ENCODE measurements at places on chromosomes 3 and 15.

- no peak for DNase-seq
Observed at GRCh38 chr3:103060242-103060641, 625.4 kb downstream of the ZPLD1 start.

GRCh38 chr3:196774191-196774820, 34.6 kb downstream of the PAK2 start:
- peak; percentile 20 for DNase-seq

DNA sequence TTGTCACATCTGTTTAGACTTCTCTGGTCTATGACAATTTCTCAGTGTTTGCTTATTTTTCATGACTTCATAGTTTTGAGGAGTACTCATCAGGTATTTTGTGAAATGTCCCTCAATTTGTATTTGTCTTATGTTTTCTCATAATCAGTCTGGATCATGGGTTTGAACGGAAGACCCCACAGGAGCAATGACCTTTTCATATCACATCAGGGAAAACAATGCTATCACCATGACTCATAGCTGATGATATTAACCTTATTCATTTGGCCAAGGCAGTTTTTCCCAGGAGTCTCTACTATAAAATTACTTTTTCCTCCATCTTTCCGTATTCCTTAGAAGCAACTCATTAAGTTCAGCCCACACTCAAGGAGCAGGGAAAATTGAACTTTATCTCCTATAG, 32.7 kb downstream of the AADACL2 start:
- DNase-seq = no peak

GRCh38 chr15:57376696-57377477, 582 bp downstream of the CGNL1 start:
- DNase-seq = no peak

- DNase-seq = no peak
Observed at GRCh38 chr15:35533130-35534110, 12.5 kb downstream of the DPH6 start.

GRCh38 chr15:45320581-45321205, 57.7 kb downstream of the GATM start:
- no peak for DNase-seq

DNA sequence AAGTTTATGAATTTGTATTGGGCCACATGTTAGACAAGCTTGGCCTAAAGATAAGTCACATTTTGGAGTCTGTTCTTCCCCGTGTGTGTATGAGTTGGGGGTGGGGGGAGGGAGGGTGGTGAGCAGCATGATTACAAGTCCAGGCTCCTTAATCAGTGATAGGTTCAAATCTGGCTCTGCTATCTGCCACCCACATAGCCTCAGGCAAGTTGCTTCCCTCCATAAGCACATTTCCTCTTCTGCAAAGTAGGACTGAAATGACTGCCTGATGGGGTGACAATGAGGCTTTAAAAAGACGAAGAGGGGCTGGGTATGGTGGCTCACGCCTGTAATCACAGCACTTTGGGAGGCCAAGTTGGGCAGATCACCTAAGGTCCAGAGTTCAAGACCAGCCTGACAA, 1.1 kb upstream of the SPATA12 start:
- peak; percentile 89 for DNase-seq

- DNase-seq = no peak
Observed at GRCh38 chr3:17387108-17387507, 355.3 kb downstream of the TBC1D5 start.

DNA sequence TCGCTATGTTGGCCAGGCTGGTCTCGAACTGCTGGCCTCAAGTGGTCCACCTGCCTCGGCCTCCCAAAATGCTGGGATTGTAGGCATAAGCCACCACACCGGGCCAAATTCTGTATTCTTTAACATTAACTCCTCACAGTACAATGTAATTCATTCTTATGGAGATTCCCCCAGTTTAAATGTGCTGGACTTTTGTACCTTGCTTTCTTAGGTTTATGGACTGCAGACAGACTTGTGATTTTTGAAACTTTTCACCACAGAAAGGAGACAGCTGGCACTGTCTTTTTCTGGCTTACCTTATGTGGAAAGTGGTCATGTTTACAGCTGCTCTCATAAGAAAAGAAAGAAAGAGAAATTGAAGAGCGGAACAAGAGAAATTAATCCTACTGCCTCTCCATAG, 103.8 kb downstream of the IQCH start:
- no peak for DNase-seq

GRCh38 chr3:18114894-18115293, 310.2 kb downstream of the SATB1 start:
- no peak for DNase-seq

DNA sequence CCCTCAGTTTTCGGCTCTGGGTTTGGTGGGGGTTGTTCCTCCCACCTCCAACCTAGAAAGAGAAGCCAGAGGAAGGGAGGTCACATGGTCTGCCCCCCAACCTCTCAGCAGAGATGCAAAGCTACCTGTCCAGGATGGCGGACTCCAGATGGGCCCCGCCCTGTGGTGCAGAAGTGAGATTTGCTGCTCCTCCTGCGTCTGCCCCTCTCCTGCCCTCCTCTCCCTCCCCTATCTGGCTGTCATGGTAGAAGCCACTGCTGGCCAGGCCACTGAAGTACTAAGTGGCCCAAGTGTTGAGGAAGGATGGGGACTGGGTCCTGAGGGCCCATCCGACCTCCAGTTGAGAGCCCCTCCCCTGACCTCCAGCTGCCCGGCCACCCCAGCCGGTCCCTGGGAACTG, 2.1 kb upstream of the SEMA3B start:
- DNase-seq = no peak

GRCh38 chr3:138348754-138349739, 668 bp downstream of the MRAS start:
- DNase-seq = peak; percentile 55

DNA sequence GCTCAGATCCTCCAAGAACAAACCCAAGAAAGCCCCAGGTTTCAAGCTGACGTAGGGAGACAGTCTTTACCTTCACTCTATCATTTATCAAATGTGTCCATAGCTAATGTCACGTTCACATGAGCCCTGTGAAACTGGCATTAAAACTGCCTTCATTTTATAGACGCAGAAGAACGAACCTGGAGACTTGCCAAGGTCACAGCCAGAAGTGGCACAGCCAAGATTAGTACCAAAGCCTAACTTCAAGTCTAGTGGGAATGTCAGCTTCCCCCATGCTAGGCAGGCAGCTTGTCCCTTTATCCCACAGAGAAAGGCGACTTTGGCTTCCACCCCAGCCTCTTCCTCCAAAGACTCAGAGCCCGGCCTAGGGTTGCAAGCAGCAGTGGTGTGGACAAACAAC, 517.2 kb downstream of the SHQ1 start:
- no peak for DNase-seq

- no peak for DNase-seq
Observed at GRCh38 chr3:61356685-61357084, 105.4 kb upstream of the FHIT start.

DNA sequence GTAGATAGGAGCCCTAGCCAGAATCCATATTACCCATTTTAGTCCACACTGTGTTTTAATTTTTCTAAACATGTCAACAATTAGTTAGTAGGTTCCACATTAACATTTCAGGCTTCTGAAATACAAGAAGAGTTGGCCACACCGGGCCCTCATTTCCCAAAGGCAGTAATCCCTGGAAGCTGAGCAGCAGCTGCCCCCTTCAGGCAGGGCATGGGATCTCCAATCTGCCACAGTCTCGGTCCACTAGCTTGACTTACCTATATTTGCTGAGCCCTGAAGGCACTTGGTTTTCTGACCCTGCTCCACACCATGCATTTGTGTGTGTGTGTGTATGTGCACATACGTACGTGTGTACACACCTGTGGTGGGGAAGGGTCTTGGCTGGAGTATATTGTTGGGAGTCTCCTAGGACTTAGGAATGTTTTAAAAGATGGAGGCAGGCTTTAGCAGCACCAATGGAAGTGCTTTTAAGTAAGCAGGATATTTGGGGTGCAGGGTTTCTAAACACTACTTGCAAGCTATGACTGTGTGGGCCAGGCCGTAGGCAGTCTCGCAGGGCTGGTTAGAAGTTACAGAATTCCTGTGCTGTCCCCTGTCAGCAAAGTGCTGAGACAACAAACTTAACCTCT, 71.2 kb upstream of the SOX14 start:
- DNase-seq = peak; percentile 41

DNA sequence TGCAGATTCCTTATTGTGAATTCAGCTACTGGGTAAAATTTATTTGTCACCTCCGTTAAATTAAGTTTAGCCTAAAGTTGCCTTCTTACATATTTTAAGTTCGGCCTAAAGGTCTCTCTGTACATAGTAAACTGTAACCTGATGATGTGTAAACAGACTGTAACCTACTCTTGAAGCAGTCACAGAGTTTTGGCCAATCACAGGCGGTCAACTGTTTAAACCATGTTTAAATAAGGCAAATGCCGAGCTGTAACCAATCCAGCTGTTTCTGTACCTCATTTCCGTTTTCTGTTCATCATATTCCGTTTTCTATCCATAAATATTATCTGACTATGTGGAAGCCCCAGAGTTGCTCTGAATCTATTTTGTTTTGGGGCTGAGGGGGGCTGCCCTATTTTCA, 2.4 kb upstream of the ADAMTSL3 start:
- DNase-seq = no peak

- no peak for DNase-seq
Observed at GRCh38 chr3:142105991-142106390, 43.4 kb downstream of the TFDP2 start.

- DNase-seq = no peak
Observed at GRCh38 chr3:72242326-72242725, 457.4 kb upstream of the PROK2 start.

- peak; percentile 44 for DNase-seq
Observed at GRCh38 chr15:59376733-59377132, 4.1 kb upstream of the MYO1E start.

- no peak for DNase-seq
Observed at GRCh38 chr3:146569314-146569713, 24.9 kb upstream of the PLSCR1 start.

GRCh38 chr15:76987896-76988860, 6.7 kb upstream of the PSTPIP1 start:
- peak; percentile 50 for DNase-seq
